Jurkat, Clone E6-1 (cell line): ENCODE measurements at places on chromosomes 3 and 15.

- no peak for DNase-seq
Observed at GRCh38 chr3:78839693-78840092, 928.1 kb downstream of the ROBO1 start.

DNA sequence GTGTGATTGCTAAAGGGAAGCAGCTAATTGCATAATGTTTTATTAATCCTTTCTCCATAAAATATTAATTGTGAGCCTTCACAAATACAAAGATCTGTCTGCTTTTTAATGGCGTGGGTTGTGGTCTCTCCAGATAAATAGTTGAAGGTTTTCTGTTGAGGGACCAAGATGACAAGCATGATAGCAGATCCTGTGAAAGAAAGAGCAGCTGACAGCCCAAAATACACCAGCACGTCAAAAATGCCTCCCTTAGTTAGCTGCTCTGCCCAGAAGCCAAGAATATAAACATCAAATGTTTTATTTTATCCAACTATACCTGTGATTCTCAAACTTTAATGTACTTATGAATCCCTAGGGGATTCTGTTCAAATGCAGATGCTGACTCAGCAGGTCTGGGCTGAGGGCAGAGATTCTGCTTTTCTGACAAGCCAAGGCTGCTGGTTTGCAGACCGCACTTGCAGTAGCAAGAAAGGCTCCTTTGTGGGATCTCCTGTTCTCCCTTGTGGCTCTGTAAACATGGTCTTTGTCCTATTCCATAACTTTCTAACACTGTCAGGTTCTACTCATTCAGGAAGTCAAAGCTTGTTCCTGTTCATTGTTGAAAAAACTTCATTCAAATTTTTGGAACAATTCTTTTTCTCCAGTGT lies 119.1 kb upstream of the SLC25A36 start:
- no peak for DNase-seq

- DNase-seq, result no peak
Observed at GRCh38 chr3:133855772-133856171, 39.9 kb downstream of the RAB6B start.

- no peak for DNase-seq
Observed at GRCh38 chr3:13186435-13186815, 113.2 kb upstream of the IQSEC1 start.

DNA sequence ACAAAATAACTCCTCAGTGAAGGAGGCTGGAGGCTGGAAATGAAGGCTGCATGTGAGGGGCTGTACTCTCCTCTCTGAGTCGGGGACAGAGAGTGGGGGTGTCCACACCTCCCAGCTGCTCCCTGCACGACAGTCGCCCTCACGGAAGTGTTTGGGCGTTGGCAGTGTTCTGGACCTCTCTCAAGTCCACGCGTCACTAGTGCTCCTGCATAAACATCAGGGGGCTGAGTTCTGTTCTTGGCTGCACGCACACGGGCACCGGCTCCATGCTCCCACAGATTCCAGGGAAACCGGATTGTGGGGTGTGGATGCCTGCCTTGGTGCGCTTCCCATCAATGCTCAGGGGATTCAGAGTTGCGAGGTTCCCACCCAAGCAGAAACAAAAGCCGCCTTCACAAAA lies 7.4 kb downstream of the RASGRF1 start:
- DNase-seq, result no peak

GRCh38 chr3:24156466-24156865 lies 211.4 kb downstream of the NR1D2 start:
- DNase-seq, result no peak

- no peak for DNase-seq
Observed at GRCh38 chr3:33130144-33130543, 16.3 kb downstream of the CRTAP start.

- no peak for DNase-seq
Observed at GRCh38 chr3:46097691-46098241, 70.5 kb upstream of the XCR1 start.

DNA sequence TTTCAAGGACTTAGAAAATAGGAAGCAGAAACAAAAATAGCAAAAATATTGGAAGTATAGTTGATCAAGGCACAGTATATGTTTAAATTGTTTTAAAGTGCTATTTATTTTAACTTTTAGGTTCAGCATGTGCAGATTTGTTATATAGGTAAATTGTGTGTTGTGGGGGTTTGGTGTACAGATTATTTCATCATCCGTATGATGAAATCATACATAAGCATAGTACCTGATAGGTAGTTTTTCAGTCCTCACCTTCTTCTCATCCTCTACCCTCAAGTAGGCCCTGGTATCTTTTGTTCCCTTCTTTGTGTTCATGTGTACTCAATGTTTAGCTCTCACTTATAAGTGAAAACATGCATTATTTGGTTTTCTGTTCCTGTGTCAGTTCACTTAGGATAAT lies 50.9 kb downstream of the KLHL6 start:
- no peak for DNase-seq

- no peak for DNase-seq
Observed at GRCh38 chr3:134666885-134667284, 16.1 kb upstream of the KY start.

- no peak for DNase-seq
Observed at GRCh38 chr3:8317661-8318649, 183.7 kb upstream of the LMCD1 start.

GRCh38 chr3:62289922-62290321 lies 83.4 kb downstream of the FEZF2 start:
- DNase-seq, result no peak

DNA sequence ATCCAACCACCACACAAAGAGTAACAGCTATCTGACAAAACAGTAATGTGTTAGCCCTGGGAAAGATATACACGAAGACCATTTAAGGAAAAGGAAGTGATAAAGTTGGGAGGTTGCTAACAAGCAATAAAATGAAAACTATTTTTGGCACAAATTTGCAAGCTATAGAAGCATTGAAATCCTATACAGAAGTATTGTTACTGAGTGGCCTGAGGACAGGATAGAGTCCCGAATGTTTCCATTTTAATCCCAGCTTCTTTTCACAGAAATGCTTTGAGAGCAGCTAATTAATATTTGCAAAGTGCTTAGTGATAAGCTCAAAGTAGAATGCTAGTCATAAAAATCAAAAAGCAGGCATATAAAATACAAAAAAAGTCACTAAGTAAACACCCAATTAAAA lies 51.5 kb downstream of the RAD18 start:
- DNase-seq, result no peak

- no peak for DNase-seq
Observed at GRCh38 chr3:141057946-141058800, 7.0 kb downstream of the SPSB4 start.

DNA sequence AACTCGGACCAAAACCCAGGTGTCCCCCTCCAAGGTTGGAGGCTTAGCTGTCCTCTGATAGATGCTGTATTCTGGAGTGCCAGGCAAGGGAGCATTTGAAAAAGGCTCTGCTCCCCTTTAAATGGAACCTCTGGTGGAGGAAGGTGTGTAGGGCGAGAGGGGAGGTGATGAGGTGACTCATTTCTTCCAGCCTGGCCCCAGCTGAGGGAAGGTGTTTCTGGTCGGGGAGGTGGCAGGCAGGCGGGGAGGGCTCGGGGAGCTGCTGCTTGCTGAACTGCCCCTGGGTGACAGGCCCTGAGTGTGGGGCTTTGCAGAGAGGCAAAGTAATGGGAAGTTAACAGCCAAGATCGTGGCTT lies 18.8 kb downstream of the PSTPIP1 start:
- no peak for DNase-seq

GRCh38 chr3:147222291-147222690 lies 184.1 kb downstream of the ZIC4 start:
- no peak for DNase-seq

DNA sequence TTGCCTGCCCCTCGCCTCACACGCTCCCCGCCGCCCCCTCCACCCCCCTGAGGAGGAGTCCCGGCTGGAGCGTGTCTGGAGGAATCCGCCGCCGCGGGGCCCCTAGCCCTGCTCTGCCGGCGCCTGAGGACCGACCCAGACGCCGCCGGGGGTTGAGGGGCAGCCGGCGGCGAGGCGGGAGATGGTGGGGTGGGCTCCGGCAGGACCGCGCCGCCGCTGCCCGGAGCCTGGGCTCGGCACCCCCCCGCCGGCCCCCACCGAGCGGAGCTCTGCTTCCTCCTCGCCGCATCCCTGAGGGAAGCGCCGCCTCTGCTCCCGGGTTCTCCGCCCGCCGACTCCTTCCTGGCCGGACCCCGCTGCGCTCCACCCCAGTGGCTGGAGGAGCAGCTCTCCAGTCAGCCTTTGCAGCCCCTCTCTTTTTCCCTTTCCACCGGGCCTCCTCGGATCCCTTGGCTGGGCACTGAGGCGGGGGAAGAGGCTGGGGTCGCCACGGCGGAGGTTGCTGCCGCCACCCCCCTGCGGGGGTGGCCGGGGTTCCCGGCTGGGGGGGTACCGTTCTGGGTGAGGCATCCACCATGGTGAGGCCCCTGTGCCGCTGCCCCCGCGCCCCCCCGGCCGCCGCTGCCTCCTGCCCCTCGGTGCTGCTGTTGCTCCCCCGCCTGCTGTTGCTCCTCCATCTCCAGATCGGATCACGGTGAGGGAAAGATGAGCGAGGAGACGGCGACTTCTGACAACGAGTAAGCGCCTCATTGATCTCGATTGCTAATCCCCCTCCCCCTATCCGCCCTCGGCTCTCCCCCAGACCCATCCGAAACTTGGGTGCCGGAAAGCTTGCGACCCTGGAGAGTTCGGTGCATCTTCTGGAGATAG lies at the start of gene SPRED1:
TSS of gene SPRED1 (plus strand) at position 356 of the 870 bp plus-strand sequence. CDS start at position 706, 350 bp downstream.
- DNase-seq, result no peak

- no peak for DNase-seq
Observed at GRCh38 chr3:74067296-74067695, 442.6 kb upstream of the PDZRN3 start.

DNA sequence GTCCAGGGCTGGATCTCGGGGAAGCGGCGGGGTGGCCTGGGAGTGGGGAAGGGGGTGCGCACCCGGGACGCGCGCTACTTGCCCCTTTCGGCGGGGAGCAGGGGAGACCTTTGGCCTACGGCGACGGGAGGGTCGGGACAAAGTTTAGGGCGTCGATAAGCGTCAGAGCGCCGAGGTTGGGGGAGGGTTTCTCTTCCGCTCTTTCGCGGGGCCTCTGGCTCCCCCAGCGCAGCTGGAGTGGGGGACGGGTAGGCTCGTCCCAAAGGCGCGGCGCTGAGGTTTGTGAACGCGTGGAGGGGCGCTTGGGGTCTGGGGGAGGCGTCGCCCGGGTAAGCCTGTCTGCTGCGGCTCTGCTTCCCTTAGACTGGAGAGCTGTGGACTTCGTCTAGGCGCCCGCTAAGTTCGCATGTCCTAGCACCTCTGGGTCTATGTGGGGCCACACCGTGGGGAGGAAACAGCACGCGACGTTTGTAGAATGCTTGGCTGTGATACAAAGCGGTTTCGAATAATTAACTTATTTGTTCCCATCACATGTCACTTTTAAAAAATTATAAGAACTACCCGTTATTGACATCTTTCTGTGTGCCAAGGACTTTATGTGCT lies 527 bp downstream of the B2M start:
- no peak for DNase-seq

GRCh38 chr3:175399156-175399840 lies 540.2 kb downstream of the NAALADL2 start:
- no peak for DNase-seq

GRCh38 chr15:44145495-44145894 lies 49.6 kb downstream of the FRMD5 start:
- DNase-seq, result no peak

GRCh38 chr3:88149101-88149508 lies 654 bp upstream of the C3orf38 start:
- no peak for DNase-seq

DNA sequence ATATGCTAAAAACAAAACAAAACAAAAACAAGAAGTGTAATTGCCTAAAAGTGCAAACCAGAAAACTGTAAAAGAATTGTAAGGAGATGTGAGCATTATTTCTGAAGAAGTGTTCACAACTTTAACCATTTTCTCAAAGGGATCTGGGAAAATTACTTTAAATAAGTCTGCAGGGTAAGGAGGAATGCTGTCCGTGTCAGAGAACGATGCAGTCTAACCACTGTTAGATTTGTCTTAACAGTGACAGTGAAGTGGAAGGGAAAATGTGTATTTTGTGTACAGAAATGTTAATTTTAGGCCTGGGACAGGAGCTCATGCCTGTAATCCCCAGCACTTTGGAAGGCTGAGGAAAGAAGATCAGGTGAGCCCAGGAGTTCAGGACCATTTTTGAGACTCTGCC lies 95.7 kb downstream of the DLG1 start:
- no peak for DNase-seq

DNA sequence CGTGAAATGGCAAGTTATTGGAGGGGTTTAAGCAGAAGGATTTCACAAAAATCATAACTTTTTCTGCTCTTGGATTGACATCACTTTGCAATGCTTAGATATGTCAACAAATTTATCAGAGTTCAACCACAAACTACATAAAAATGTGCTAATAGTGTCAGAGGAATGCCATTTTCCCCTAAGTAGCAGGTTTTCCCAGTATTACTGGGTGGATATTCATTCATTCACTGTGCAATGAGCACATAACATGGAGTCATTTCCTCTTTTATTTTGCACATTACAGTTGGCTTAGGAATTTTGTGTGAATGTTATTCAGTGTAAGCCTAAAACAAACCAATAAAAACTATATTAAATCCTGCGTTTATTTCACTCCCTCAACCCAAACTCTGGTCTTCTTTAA lies 537.3 kb upstream of the MCTP2 start:
- no peak for DNase-seq

DNA sequence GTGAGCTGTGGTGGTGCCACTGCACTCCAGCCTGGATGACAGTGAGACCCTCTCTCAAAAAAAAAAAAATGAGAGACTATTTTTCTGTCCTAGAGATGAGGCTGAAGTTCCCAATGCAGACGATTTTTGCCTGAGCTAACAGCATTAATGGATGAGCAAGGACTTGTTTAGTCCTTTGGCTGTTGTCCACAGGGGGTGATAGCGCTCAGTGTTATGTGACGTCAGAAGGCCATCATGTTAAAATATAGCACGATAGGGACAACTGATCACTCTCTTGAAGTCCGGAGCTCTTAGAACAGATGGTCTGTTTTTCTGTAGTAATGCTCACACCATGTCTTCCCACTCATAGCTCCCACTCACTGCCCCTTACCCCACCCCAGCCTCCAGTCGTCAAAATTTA lies 6.8 kb downstream of the TRNT1 start:
- no peak for DNase-seq
